Progenitor cell of endocrine pancreas (in vitro differentiated cells): ENCODE measurements at places on chromosomes 5 and 9. TPM values are rescaled to one million over a fixed set of nuclear protein-coding genes. Genes with fewer than 3 reads are reported as not detected.
A peak's percentile ranks its signal among the peaks of the same experiment; 100 is the strongest.

Gene ARHGEF39
- total RNA-seq = 9.1 and 10.4 TPM in 2 replicates

Gene ZNF462
- 102 and 103 TPM in 2 replicates for total RNA-seq

Gene NR2F1-AS1
- total RNA-seq = 6.3 and 10.6 TPM in 2 replicates

Gene DPYSL3
- total RNA-seq = 56.0 and 60.4 TPM in 2 replicates

Gene CCT5
- 223 and 241 TPM in 2 replicates for total RNA-seq

Gene ENTPD8
- total RNA-seq = 2.7 and 3.2 TPM in 2 replicates

Gene PCDHA12
- total RNA-seq = 12.9 and 13.7 TPM in 2 replicates

Gene RNF208
- 24.0 and 25.7 TPM in 2 replicates for total RNA-seq

Gene PRSS3
- total RNA-seq = not detected in 2 replicates

GRCh38 chr5:119420169-119420568 lies 32.1 kb upstream of the HSD17B4 start:
- DNase-seq = no peak

GRCh38 chr5:153352685-153353219 lies 137.7 kb upstream of the GRIA1 start:
- DNase-seq = no peak

DNA sequence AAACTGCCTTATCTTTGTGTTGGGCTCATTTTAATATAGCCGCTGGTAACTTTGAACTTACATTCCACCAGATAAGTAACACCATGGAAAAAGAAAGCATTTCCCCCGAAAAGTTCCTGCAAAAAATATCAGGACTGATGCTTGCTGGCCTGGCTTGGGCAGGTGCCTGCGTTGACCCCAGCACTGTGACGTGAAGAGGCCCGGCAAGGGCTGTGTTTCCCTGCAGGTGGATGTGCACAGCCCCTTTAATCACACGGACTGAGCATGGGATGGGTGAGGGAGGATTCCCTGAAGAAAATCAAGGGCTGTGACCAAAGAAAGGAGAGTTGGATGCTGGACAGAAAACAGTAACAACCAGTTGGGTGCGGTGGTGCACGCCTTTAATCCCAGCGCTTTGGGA lies 138.2 kb downstream of the NSG2 start:
- no peak for DNase-seq

GRCh38 chr5:151005950-151006576 lies 14.3 kb upstream of the GPX3 start:
- no peak for DNase-seq

- DNase-seq = no peak
Observed at GRCh38 chr9:116361547-116361946, 208.0 kb downstream of the PAPPA start.

GRCh38 chr5:19950897-19951296 lies 37.1 kb downstream of the CDH18 start:
- no peak for DNase-seq

GRCh38 chr5:29993286-29993685 lies 1200.2 kb upstream of the CDH6 start:
- DNase-seq = no peak

DNA sequence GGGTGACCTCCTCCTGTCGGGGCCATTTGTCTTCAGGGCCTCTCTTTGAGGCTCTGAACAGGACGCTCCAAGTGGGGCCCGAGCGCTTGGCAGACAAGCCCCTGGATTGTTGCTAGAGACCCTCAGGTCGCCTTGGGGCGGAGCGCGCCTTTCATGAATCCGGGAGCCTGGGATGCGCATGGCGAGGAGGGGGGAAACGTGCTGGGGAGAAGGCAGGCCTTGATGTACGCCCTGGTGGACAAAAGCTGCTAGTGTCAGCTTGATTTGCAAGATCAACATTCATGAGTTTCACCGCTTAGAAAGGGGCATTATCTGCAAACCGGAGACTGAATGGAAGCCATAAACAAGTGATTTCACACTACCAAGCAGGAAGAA lies 226.3 kb downstream of the SMARCA2 start:
- DNase-seq = peak; percentile 34

DNA sequence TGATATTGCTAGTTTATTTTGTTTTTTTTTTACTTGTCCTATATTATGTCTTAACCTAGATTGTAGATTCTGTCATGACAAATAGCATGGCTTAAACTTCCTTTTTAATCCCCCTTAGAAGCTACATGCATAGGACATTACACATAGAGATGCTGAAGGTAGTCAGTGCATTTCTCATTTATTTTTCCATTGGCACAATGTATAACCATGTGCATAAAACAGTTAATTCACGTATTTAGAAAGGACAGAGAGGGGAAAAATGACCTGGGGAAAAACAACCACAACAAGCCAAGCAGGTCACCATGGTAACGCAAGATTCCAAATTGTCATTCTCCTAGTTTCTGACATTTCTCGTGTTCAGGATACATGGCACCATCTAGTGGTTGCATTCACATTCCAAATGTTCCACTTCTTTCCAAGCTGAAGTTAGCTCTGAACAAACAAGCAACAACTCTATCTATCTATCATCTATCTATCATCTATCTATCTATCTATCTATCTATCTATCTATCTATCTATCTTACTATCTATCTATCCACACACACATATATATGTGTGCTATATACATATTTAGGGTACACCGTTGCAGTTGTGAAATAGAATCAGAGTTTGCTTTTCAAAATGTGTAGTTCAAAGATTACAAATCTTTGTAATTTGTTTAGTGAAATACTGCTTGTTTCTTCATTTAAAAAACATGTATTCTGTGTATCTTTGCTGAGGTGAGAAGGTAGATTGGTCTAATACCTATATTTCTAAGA lies 487.2 kb upstream of the ST8SIA4 start:
- no peak for DNase-seq

- no peak for DNase-seq
Observed at GRCh38 chr9:34185778-34186551, 7.1 kb downstream of the UBAP1 start.

GRCh38 chr5:179906294-179906794 lies 1.4 kb downstream of the TBC1D9B start:
- DNase-seq = no peak
